Fibroblast of lung (primary cell): ENCODE measurements at places on chromosomes 11 and 22. TPM values are rescaled to one million over a fixed set of nuclear protein-coding genes. Genes with fewer than 3 reads are reported as not detected.

- DNase-seq = no peak
- H3K4me1 ChIP-seq = no peaks in the 10 kb centered on the region
- peaks cover 27% of the 10 kb centered on the region for H3K36me3 ChIP-seq
- no peak overlapping the region for H3K27ac ChIP-seq
- no peaks in the 10 kb centered on the region for H3K27me3 ChIP-seq
- no peak overlapping the region for H3K4me3 ChIP-seq
Measured at GRCh38 chr22:50207383-50208140, 6.8 kb downstream of the SELENOO start.

DNA sequence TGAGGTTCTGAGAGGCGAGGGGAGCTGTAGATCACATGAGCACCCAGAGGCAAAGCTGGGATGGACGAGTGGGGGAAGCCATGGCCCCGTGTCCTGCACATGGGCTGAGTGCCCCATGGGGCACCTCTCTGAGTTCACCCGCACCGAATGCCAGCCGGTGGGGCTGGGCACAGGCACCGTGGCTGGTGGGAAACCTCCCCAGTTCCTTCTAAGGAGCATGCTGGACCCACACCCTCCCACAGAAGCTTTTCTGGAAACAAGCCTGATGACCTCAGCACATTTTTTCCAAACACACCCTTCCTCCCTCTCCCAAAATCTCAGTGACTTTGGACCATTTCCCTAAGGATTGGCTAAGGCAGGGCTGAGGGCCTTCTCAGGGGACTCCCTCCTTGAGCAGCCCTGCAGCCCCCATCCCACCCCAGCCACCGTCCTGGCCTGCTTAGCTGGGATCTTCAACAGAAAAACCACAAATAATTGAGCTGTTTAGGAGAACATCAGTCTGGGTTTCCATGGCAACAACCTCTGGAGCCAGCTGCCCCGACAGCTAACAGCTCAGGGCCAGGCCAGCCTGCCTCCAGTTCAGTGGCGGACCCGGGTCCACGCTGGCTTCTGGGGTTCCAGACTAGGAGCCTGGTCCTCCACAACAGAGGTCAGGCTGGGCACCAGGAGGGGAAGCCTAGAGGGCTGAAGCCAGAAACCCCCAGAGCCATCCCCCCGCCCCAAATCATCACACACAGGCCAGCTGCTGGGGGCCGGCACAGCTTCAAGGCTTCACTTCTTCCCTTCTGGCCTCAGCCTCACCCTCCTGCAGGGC, 18.1 kb upstream of the LINC01488 start:
- peak; percentile 77 for DNase-seq
- H3K4me3 ChIP-seq = no peak overlapping the region
- H3K27ac ChIP-seq = peak overlapping the region; percentile 69
- peaks cover 14% of the 10 kb centered on the region for H3K4me1 ChIP-seq
- no peaks in the 10 kb centered on the region for H3K27me3 ChIP-seq
- H3K36me3 ChIP-seq = no peaks in the 10 kb centered on the region

DNA sequence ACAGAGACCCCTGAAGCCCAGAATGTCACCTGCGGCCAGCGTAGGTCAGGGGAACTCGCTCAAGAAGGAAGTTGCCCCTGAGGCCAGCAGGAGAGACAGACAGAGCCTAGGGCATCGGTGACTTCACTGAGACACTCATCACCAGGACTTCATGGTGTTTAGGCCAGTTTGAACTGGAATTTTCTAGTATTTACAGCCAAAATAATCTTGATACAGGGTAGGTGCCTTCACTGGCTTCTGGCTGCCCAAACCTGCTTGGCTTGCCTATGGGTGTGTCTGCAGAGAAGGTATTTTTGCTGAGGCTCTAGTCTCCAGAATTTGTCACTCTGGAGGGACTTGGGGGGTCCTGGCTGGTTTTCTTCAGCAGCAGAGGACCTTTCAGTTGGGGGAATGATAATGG, 86.6 kb downstream of the FBXO7 start:
- peaks cover under 1% of the 10 kb centered on the region for H3K27me3 ChIP-seq
- H3K36me3 ChIP-seq = no peaks in the 10 kb centered on the region
- H3K4me1 ChIP-seq = peaks cover 4% of the 10 kb centered on the region
- no peak for DNase-seq
- H3K27ac ChIP-seq = no peak overlapping the region

GRCh38 chr22:41598891-41599635, 9.4 kb upstream of the PMM1 start:
- DNase-seq = no peak
- no peak overlapping the region for H3K27ac ChIP-seq
- peaks cover 12% of the 10 kb centered on the region for H3K36me3 ChIP-seq

DNA sequence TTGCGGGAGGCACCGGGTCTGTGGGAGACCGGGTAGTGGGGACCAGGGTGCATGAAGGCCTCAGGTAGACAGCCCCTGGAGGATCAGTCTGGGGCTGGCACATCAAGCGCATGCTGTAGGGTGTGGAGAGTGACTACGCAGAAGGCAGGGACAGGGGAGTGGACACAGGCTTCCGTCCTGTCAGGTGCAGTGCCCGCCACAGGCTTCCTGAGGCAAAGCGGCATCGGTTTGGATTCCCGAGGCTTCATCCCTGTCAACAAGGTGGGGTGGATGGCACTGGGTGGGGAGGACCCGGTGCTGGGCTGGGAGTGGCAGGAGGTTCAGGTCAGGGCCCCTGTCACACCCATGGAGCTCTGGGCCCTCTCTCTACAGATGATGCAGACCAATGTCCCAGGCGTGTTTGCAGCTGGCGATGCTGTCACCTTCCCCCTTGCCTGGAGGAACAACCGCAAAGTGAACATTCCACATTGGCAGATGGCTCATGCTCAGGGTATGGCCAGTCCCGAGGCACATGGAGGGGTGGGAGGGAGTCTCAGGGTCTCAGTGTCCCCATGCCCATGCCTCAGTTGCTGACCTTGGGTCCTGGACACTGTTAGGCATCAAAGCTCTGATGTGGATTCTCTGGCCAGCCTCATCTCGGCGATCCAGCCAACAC, 4.5 kb upstream of the LZTR1 start:
- DNase-seq = no peak
- H3K27me3 ChIP-seq = no peaks in the 10 kb centered on the region
- H3K27ac ChIP-seq = no peak overlapping the region
- H3K36me3 ChIP-seq = no peaks in the 10 kb centered on the region

DNA sequence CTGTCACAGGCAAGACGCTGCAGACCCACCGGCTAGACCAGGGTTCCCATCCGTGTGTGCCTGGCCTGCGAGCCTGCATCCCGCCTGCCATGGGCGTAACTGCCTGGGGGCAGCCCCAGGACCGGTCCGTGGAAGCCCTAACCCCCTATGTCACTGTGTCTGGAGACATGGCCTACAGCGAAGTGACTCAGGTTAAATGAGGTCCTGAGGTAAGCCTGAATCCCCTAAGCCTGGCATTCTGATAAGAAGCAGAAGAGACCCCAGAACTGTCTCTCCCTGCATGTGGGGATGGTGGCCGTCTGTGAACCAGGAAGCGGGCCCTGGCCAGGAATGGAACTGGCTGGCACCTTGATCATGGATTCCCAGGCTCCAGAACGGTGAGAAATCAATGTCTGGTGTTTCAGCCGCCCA, 570.1 kb downstream of the BRD1 start:
- no peaks in the 10 kb centered on the region for H3K36me3 ChIP-seq
- no peaks in the 10 kb centered on the region for H3K4me1 ChIP-seq
- no peak for DNase-seq
- H3K27me3 ChIP-seq = no peaks in the 10 kb centered on the region
- H3K27ac ChIP-seq = no peak overlapping the region
- H3K4me3 ChIP-seq = no peak overlapping the region

DNA sequence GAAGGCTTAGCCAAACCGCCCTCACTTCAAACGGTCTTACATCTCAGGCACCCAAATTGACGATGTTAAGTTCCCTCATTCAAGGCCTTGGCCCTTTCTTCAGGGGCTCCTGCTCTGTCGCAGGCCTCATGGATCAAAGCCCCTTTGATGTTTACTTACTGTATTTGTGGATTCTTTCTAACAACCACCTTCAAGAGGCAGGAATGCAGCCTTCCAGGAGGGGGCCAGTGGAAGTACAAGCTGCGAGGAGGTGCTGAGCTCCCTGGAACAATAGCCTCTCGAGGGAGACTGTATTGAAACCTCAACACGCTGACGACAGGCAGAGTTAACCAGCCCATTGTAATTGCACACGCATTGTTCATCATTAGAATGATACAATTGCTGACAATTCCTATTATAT, 209.1 kb downstream of the ST3GAL4 start:
- no peaks in the 10 kb centered on the region for H3K27me3 ChIP-seq
- H3K4me3 ChIP-seq = no peak overlapping the region
- H3K27ac ChIP-seq = no peak overlapping the region
- no peaks in the 10 kb centered on the region for H3K36me3 ChIP-seq
- no peak for DNase-seq
- H3K4me1 ChIP-seq = no peaks in the 10 kb centered on the region

GRAMD4 gene
- total RNA-seq = 37.3 and 57.0 TPM in 2 replicates

SCGB2A2 gene
- total RNA-seq = not detected in 2 replicates
